Stimulated activated memory B cell treated with anti-CD40 and anti-IgM and Interleukin-4, amounts not matched to agents 10 μg/mL and 1 μg/mL and 100 μg/mL, for 72 hours (primary cell): ENCODE measurements at places on chromosomes 1 and 21.

- no peak for ATAC-seq
These were observed 14.0 kb upstream of the SGIP1 start for GRCh38 chr1:66519992-66520391.

DNA sequence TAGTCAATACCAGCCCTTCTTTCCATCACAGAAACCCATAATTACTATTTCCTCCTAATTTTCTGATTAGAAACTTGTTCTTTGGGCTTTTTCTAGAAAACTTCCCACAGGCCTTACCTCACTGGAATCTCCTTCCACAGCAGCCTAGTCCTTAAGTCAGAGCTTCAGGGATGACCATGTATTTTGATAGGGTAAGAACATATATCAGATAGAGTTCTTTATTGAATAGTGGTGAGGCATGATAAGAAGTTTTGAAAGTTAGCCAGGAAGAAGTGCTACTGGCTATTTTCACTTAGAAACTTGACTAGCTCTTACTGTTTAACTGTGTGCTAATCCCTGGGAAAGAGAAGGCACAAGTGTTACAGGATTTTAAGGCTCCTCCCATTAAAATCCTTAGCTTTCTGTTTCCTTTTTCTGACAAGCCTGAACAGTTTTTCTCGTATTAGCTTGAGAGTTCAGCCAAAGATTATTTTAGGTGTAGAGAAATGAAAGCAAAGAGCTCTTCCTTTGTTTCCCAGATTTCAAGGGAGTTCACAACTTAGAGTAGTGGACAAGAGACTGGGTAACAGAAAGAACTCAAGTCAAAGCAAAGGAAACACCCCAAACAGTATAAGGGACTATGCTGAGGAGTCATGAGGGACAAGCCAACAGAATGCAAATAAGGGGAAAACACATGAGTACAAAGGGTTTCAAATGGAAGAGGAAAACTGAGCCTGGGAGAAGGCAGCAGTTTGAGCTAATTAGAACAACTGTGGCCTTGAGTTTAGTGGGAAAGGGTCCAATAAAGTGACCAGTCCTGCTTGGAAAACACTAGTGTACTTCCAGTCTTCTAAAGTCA, 37.2 kb upstream of the AIM2 start:
- ATAC-seq, result no peak

- ATAC-seq, result no peak
These were observed 14.0 kb downstream of the AHDC1 start for GRCh38 chr1:27589841-27590426.

DNA sequence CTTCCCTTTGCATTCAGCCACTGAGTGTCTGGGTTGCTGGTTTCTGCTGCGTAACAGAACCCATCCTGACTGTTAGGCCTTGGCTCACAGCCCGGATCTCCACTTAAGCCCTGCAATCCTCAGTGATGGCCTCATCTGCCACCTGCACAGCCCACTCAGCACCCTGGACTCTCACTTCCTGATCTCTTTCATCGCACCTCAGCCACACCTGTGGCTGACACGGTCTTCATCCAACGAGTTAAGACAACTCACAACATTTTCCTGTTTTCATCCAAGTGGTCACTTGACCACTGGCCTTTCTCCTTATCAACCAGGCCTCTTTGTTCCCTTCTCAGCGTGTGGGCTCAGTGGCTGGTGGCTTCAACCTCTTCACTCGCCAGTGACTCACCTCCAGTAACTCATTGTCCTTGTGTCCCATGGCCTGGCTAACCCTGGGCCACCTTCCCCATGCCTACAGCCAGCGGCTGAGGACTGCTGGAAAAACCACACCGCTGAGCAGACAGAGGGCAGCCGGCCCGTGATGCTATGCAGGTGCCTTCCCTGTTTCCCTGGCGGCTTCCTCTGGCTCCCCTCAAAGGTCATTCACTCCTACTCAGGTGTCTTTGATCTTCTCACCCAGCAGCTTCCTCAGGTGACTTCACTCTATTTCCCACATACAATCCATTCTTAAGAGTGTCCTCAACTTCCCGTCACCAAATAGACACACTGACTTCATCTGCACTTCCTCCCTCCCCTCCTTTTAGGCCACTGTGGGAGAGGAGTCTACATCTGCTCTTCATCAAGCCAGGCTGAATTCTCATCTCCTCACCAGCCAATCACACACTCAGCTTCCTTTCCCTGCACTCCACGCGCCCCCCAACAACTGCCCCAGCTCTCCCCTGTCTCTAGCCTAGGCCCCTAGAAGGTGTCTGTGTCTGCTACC, 19.9 kb upstream of the EDN2 start:
- ATAC-seq, result peak; percentile 45

DNA sequence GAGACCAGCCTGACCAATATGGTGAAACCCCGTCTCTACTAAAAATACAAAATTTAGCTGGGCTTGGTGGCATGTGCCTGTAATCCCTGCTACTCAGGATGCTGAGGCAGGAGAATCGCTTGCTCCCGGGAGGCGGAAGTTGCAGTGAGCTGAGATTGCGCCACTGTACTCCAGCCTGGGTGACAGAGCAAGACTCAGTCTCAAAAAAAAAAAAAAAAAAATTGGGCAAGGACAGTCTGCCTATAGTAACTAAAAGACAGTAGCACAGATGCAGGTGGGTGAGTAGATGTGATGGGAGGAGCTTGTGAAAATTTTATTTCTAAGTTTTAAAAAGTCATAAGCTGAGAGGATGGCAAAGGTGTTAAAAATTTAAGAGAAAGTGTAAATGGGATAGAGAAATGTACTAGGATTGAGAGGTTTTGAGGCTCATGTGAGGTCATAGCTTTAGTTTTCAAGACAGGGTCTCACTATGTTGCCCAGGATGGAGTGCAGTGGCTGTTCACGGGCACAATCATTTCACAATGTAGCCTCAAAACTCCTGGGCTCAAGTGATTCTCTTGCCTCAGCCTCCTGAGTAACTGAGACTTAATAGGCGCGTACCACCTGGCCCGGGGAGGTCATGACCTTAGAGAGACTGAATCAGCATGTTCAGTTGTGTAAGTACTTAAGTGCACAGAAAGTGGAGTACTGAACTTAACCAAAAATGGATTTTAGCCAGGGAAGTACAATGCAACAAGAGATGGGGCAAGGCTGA, 33.7 kb downstream of the PTP4A2 start:
- no peak for ATAC-seq

GRCh38 chr1:33338048-33338439, 17.1 kb upstream of the A3GALT2 start:
- no peak for ATAC-seq

DNA sequence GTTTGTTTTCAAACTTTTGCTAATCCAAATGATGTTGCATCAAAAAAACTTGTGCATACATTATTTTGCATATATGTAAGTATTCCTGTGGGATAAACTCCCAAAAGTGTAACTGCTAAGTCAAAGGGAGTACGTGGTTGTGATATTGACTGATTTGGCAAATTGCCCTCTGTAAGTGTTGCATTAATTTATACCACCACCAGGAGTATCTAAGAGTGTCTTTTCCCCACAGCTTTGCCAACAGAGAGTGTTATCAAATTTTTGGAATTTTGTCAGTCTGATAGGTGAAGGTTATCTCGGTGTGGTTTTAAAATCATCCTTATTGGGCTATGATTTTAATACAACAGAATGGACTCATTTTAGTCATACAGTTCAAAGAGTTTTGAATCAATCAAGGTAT, 30.1 kb upstream of the PARP1 start:
- ATAC-seq, result no peak

DNA sequence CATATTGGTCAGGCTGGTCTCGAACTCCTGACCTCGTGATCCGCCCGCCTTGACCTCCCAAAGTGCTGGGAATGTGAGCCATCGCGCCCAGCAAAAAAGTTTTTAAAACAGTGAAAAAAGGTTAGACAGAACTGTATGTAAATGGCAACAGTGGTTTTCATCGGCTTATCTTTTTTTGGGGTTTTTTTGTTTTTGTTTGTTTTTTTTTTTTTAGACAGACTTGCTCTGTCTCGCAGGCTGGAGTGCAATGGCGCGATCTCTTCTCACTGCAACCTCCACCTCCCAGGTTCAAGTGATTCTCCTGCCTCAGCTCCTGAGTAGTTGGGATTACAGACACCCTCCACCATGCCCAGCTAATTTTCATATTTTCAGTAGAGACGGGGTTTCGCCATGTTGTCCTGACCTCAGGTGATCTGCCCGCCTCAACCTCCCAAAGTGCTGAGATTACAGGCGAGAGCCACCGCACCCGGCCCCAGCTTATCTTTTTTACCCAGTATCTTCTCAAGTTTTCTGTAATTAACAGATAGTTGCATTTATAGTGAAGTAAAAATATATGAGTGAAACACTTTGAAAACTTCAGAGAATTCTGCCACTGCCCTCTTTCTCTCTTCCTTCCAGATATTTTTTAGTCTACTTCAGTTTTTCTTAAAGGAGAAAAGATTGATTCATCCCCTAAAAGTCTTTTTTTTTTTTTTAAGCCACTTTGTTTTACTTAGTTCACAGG, 13.1 kb downstream of the TIMM17A start:
- ATAC-seq, result no peak

GRCh38 chr1:30974536-30974935, 66.0 kb upstream of the SDC3 start:
- ATAC-seq, result no peak

DNA sequence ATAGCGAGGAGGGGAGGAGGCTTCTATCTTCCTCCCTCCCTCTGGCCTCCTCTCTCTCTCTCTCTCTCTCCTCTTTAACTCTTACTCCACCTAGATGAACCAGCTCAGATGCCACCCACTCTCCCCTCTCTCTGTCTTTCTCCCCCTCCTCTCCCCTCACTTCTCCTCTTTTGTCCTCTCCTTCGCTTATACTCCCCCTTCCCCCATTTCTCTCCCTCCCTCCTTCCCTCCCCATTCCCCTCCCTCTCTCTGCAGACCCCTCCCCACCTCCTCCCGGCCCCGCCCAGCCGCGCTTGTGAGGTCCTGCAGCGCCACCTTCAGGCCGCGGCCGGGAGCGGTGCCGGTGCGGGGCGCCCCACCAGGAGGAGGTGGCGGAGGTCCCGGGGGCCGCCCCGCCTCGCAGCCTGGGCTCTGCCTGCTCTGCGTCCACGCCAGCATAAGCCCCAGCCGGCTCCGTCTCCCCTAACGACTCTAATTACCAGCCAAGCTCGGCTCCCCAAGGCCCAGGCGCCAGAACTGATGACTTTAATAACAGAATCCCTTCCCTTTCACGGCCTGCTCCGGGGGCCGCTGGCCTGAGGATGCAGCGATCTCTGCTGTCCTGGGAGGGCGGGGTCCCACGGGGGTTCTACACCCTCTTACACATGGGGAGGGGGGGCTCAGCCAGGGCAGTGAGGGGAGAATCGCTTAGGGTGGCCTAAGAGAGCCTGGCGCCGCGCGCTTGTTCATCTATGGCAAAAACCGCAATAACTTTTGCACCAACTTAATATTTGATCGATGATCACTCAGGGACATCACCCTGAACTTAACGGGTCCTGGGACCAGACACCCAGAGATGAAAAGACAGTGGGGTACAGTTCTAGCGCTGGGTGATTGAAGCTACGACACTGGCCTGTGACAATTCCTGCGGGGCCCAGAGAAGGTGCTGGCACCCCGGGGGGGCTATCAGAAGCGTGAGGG, 637.3 kb downstream of the MATN1 start:
- no peak for ATAC-seq

- ATAC-seq, result no peak
These were observed 453.7 kb downstream of the SETD4 start for GRCh38 chr21:35606578-35606977.

- no peak for ATAC-seq
These were observed 24.9 kb downstream of the MAP3K7CL start for GRCh38 chr21:29155118-29155932.

- ATAC-seq, result no peak
These were observed 14.5 kb downstream of the GNG12 start for GRCh38 chr1:67818725-67819301.

GRCh38 chr21:28337315-28337714, 655.4 kb downstream of the LTN1 start:
- ATAC-seq, result no peak
